ENCODE measurements at places on chromosomes 1 and 21.

- DNase-seq: no peak
These were observed 198.0 kb upstream of the ZP4 start for GRCh38 chr1:238088560-238089290.

GRCh38 chr1:181557313-181557712 is 74.0 kb downstream of the CACNA1E start:
- DNase-seq: no peak

- no peak for DNase-seq
These were observed 40.1 kb downstream of the SERTAD4 start for GRCh38 chr1:210272666-210273065.

DNA sequence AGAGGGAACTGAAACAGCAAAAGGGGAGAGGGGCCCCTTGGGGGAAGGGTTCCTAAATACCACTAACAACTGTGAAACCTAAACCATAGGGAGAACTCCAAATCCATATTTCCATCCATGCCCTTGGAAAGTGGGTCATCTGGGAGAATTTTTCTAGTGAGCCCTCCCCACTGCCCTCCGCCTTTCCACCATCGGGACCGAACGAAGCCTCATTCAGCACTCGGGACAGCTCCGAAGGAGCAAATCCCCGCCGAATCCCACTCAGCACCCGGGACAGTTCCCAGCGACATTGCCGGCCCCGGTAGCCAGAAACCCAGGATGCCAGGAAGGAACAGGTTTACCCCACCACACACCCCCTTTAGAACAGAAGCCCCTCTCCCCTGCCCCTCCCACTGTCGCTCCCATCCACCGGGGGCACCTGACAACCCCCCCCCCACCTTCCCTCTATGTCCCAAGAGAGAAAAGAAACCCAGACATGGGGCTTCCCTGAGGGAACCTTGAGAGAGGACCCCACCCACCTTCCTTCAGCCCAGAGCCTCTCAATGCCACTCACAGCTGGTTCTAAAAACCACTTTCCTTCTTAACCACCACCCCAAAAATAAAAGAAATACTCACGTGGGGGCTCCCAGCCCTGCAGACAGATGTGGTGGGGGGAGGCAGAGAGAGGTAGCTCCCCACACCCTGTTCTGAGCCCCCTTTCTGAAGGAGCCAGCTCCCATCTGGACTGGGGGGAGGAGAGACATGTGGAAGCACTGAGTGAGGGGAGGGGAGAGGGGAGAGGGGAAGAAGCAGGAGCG is 4.5 kb downstream of the DLGAP3 start:
- DNase-seq: peak; percentile 82

GRCh38 chr1:110094931-110095654 is 17.1 kb upstream of the UBL4B start:
- DNase-seq: no peak

DNA sequence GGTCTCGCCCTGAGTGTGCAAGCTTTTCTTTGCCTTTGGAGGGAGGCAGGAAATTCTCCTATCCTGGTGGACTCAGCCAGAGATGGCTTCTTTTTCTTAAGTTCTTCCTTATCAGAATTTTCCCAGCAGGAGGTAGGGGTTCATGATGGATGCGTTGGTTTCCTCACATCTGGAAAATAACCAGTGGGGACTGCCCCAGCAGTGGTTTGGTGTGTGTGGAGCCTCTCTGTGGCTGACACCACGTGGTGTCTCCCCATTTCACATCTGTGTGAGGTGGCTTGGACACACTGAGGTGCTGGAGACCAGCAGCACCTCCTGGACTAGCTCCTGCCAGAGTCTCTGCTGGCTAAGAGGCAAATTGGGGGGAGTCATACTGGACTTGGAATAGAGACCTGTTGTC is 32.6 kb downstream of the B3GALT5 start:
- no peak for DNase-seq
